EL (cell line): ENCODE measurements at places on chromosomes 2 and 18.

GRCh38 chr2:120204417-120204816 lies 18.8 kb downstream of the TMEM185B start:
- no peak for DNase-seq

- no peak for DNase-seq
Observed at GRCh38 chr2:202909394-202910192, 1.9 kb downstream of the WDR12 start.

GRCh38 chr2:134683561-134684112 lies 35.2 kb downstream of the TMEM163 start:
- DNase-seq = peak; percentile 6

DNA sequence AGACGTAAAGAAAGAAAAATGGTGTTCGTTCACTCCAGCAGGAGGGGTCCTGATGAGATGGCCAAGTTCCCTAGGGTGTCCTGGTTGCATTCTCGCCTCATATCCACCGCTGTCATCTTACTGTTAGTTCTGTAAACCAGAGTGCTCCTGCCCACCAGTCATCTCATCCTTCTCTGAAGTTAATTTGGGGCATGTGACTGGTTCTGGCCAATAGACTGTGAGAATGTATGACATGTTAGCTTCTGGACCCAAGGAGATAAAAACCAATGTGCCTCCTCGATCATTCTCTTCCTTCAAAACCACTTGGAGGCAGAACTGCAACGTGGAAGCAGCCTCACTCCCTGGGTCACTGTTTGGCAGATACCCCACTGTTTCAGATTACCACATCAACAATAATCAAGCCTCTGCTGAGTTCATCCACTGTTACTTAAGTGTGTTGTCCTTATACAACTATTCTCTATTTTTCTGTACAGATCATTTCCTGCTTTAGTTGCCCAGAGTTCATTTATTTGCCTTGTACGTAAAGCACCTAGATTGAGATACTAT lies 759.1 kb downstream of the TSN start:
- DNase-seq = peak; percentile 5

GRCh38 chr2:37377187-37377532 lies 32.7 kb downstream of the QPCT start:
- peak; percentile 56 for DNase-seq

DNA sequence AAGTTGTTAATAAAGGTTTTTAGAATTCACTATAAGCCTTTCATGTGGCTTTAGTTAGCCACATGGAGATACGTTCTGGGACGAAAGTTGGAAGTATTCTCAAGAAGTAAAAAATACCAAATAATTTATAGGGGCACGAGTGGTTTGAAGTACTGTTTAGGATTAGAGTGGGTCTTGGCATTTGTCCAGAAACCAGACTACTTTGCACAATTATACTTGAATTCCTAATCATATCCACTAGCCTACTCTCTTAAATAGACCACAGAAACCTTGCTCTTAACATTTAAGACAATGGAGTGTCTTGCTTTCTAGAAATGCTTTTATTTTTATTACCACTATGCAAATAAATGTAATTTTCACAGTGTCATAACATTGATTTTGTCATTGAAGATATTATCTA lies 44.6 kb downstream of the UBE2E3 start:
- no peak for DNase-seq

DNA sequence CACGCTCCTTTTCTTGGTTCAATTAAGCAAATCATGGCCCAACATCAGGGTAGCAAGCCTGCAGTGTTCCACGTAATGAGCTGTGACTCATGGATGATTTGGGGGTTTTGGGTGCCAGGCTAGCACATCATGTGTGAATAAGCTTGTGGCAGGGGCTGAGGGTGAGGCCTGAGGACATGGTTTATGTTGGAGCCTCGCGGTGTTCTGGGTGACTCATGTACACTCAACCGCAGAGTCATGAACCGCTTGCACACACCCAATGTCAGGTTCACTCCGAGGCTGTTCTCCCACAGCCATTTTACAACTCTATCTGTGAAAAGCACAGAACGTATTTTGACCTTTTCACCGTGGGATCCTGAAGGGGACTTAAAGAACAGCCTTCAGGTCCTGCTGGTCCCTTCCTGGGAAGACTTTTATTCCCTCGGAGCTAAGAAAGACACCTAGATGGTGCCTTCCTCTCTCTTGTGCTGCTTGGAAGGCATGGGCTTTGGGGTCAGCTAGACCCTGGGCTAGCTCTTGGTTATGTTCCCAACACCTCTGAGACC lies 139.9 kb upstream of the ZEB2 start:
- DNase-seq = peak; percentile 96

DNA sequence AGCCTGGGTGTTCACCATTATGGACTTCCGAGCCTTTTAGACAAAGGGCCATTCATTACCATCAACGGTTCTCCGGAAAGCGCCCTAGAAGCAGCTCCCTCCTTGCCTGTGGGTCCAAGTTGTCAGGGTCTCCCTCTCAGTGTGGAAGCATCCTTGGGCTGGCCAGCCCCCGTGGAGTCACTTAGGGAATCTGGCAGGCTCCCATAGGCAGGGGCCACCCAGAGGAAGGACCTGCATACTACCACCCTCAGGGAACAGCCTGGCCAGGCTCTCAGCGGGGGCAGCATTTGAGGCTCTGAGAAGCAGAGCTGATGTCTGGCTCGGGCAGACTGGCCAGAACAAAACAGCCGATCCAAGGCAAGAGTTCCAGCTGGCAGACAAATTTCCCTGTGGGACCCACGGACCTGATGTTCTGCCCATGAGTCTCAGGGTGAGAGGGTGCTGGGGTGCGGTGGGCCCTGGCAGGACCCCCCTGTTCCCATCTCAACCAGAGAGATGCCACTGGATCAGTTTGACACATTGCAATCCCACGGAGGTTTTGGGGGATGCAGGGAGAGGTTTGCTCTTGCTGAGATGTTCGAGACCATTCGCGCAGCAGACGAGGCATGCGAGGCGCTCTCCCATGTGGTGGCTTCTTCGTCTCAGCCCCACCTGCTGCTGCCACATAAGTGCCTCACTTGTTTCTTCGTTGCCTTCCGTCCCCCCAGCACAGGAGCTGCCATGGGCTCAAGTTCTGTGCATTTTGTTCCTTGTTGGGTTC lies 56.9 kb downstream of the ACKR3 start:
- DNase-seq = no peak

DNA sequence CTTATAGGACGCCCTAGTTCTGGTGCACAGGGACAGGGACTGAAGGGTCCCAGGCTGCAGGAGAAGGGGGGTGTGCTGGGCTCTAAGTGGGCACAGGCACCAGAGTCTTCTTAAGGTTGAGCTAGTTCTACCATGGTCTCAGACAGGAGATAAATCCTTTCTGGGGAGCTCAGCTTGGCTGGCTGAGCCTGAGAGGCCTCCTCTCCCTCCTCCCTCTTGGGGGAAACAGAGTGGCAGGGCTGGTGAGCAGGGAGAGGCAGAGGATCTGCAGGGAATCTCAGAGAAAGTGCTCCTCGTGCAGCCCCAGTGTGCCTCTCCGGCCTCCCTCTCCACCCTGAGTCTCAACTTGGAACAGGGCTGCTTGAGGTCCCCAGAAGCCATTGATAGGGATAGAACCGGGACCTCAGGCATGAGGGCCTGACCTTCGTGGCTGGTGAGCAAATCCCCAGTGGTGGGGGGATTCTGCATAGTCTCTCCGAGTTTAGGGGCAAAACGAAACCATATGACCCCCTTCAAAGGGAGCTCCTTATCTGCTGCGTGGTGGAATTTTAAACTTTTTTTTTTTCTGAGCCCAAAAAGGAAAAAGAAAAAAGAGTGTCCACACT lies 2.0 kb downstream of the GDF7 start:
- DNase-seq = no peak

GRCh38 chr2:196284144-196284844 lies 112.9 kb upstream of the STK17B start:
- no peak for DNase-seq

DNA sequence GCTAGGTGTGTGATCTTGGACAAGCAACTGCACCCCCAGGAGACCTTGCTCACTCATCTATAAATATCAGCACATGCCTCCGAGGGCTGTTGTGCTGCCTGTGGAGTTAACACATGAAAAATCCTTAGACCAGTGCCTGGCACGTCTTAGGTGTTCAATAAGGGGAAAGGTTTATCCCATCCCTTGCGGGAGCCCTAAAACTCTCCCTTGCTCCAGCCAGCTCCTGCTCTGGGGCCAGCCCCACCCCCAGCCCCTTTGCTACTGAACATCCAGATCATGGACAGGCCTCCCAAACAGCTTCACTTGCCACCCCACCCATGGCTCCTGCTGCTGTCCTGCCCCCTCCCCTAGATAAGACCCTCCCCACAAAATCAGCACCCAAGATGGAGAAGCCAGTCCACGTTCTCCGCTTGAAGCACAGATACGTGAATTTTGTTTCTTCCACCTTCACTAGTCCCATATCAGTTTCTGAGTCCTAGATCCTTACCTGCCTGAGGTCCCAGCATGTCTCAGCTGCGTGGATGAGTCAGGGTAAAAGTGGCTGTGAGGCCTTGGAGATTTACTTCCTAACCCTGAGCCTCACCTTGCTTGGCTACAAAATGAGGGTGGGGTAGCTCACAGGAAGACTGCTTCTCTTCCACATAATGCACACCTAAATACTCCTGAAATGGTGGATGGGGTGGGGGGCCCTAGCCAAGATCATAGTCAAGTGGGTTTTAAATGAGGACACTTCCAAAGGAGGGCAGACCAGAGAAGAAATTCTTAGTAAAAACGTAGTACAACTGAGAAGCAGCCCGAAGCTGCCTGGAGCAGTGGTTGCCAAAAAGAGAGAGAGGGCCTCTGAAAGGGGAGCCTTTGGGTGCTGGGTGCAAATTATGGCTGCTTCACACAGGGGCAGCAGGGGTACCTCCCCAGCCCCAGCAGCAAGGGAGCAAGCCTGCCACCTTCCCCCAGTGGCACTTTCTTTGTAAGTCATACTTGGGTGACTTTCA lies 40.4 kb downstream of the C1QL2 start:
- no peak for DNase-seq

DNA sequence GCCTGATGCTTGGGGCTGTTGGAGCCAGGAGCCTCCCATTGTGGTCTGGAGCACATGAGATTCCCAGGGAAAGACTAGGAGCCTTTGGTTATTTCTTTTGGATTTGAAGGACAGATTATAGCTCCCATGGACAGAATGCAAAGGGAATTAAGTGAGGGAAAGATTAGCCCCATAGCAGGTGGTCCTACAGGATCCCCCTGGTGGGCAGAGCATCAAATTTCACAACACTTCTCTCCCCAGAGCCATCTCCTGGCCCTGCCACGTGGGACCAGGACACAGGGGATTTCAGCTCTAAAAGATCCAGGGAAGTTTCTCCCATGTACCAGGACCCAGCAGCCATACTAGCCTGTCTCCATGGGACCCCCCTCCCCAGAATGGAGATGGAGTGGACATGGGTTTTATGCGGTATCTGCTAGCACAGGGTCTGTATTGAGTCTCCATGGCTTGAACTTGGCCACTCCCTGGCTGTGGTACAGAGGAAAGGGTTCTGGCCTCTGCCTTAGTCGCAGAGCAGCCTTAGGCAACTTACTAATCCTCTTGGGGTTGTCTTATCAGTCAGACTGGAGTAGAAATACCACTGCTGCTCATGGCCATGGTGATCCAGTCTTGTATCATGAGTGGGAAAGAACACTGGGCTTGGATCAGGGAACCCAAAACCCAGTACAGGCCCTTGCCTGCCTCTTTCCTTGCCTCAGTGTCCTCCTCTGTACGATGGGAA lies 6.8 kb upstream of the PLB1 start:
- no peak for DNase-seq

GRCh38 chr2:72147303-72147971 lies at the start of gene CYP26B1:
Gene CYP26B1 (minus strand): TSS chr2:72147862. CDS start chr2:72147834, 28 bp downstream.
- DNase-seq = no peak

GRCh38 chr2:240685771-240686371 lies 3.2 kb upstream of the AQP12B start:
- DNase-seq = no peak

DNA sequence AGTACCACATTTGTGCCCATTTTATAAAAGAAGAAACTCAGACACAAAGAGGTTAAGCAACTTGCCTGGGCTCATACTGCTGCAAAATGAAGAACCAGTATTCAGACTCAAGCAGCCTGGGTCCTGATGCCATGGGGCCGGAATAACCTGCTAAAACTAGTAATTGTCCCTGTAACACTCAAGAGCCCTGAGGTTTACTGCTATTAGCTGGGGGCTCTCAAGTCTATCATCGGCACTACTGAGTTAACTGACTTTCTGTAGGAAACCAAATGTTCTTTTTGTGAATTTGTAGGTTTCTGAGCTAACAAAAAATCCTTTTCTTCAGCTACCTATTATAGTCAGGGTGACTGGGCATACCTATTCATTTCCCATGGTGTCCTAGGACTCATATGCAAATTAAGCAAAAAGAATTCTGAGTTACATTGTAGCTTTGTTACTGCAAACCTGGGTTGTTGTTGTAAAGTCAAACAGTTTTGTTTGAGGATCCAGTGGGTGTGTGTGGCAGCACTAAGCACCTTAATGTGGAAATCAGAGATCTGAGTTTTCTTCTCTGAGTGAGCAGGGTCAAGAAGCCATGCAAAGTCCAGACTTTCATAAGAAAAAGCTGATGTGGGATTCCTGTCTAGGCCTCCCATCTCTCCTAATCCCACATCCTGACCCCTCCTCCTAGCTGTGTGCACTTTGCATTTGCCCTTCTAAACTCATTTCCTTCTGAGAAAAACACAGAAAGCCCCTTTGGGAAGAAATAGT lies 72.4 kb upstream of the TNP1 start:
- no peak for DNase-seq

DNA sequence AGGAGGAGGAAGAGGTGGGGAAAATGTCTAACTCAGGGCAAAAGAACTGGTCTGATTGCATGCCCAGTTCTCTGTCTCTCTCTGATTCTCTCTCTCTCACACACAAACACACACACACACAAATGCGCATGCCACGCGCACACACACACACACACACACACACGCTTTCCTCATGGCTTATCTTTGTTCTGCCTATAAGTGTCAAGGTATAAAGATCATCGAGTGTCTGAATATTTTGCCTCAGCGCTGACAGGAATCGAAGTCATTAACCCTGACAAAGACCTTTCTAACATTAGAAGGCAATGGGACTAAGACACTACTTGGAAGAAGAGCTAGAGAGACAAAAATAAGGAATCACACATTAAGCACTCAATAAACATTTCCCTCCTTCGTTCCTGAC lies 497.1 kb upstream of the KLHL29 start:
- no peak for DNase-seq
